ENCODE measurements at places on chromosomes 12 and 14.

GRCh38 chr12:105961821-105962671, 176.7 kb downstream of the NUAK1 start:
- no peak for DNase-seq

GRCh38 chr12:119642986-119643385, 24.9 kb upstream of the PRKAB1 start:
- DNase-seq, result no peak

DNA sequence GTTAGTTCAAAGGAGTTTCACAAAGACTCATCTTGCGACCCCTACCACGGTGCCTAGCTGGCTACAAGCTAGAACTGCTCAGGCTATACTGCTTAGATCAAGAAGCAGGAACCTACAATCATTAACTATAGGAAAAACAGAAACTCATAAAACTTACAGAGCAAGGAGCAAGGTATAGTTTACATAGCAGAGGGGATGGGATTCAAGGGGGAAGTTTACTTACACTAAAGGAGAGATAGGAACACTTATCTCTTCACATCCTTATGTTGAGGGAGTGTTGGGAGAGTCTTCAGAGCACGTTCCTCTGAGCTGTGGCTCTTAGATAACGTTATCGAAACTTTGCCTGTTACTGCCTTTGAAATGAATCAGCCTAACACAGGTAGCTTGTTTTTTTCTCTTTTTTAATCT, 58.1 kb downstream of the FSCB start:
- DNase-seq, result no peak

- DNase-seq, result no peak
Observed at GRCh38 chr12:1131811-1132224, 140.8 kb downstream of the ERC1 start.

DNA sequence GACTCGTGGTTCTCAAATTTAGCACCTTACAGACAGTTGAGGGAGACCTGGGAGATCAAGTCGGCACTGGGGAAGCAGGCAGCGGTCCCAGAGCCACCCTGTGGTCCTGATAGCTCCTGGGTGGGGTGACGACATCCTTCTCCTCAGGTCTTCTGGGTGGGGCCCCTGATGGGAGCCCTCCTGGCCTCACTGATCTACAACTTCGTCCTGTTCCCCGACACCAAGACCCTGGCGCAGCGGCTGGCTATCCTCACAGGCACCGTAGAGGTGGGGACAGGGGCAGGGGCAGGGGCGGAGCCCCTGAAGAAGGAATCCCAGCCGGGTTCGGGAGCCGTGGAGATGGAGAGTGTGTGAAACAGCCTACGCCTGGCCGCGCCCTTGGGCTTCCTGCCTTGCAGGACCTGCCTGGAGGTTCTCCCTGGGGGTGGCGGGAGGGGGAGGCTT, 2.6 kb downstream of the AQP6 start:
- no peak for DNase-seq

DNA sequence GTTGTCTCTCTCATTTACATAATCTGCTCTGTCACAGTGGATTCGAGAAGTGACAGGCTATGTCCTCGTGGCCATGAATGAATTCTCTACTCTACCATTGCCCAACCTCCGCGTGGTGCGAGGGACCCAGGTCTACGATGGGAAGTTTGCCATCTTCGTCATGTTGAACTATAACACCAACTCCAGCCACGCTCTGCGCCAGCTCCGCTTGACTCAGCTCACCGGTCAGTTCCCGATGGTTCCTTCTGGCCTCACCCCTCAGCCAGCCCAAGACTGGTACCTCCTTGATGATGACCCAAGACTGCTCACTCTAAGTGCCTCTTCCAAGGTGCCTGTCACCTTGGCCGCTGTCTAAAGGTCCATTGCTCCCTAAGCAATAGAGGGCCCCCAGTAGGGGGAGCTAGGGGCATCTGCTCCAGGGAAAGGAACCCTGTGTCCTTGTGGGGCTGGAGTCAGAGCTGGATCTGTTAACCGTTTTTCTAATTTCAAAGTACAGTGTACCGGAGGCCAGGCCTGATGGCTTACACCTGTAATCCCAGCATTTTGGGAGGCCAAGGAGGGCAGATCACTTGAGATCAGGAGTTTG, 5.1 kb downstream of the ERBB3 start:
- no peak for DNase-seq

DNA sequence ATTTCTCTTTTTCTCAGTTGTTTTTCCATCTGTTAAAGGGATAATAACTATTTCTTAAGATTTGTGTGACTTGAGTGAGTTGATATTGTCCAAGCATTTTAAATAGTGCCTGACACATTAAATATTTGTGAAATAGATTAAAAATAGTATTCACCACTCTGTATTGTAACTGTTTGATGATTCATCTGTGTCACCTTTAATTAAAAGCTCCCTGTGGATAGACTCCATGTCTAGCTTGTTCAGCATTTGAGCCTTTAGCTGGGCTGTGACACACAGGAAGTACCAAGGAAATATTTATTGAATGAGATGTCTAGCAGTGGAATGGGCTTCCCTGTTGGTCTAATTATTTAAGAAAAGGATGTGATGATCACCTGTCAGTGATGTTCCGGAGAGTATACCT, 1.8 kb upstream of the GLIPR1L2 start:
- DNase-seq, result no peak

- DNase-seq, result no peak
Observed at GRCh38 chr12:103102225-103102744, 144.8 kb downstream of the ASCL1 start.

- DNase-seq, result peak; percentile 30
Observed at GRCh38 chr14:60151715-60152114, 13.5 kb downstream of the DHRS7 start.

- no peak for DNase-seq
Observed at GRCh38 chr12:105091476-105092206, 7.4 kb upstream of the ALDH1L2 start.

GRCh38 chr14:100292776-100293461, 13.3 kb downstream of the SLC25A29 start:
- no peak for DNase-seq

DNA sequence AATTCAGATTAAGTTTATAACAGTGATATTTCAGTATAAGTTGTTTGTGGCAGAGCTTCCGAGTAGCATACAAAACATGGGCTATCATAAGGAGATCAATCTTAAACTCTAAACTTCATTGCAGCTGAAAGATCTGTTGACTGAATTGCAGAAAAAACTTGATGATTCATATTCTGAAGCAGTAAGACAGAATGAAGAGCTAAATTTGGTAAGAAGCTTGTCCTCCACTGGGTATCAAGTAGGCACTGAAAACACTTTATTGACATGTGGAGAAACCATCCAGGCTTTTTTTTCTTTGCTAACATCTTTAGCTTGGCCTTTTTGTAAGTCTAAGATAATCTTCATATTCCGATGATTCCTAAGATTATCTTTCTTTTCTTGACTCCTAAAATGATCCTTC, 93.0 kb downstream of the KTN1 start:
- DNase-seq, result no peak

DNA sequence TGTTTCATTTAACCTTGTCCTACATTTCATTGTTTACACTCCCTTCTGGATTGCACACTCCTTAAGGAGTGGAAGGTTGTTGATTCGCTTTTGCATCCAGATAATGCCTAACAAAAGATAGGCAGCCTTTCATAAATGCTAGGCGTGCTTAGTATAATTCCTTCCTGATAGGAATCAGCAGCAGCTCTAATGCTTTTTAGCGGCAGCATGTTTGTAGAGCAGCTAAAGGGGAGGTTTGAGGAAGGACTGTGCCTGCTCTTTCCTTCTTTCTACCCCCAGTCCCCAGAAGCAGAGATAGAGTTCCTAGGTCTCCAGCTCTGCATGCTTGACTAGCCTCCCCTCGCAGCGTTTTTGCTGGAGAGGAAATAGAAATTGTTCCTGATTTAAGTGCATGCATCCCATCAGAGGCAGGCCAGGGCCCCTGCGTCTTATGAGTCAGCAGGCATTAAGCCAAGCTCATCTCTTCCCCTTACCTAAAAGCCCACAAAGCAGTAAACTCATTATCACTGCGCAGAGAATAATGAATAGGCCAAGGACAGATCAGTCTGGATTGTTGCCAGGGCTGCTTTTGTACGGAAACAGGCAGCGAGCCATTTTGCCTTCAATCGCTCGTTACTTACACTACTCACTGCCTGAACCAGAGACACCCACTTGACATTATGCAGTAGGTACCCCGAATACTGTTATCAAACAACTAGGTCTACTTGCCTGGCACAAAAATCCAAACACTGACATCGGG, 14.0 kb upstream of the TBPL2 start:
- DNase-seq, result no peak

DNA sequence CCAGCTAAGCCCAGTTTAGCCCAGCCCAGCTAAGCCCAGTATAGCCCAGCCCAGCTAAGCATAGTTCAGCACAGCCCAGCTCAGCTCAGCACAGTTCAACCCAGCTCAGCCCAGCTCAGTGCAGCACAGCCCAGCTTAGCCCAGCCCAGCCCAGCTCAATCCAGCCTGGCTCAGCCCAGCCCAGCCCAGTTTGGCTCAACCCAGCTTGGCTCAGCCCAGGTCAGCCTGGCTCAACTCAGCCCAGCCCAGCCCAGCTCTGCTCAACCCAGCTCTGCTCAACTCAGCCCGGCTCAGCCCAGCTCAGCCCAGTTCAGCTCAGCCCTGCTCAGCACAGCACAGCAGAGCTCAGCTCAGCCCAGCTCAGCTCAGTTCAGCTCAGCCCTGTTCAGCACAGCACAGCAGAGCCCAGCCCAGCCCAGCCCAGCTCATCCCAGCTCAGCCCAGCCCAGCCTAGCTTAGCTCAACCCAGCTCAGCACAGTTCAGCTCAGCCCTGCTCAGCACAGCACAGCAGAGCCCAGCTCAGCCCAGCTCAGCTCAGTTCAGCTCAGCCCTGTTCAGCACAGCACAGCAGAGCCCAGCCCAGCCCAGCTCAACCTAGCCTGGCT, 330.9 kb downstream of the TMEM121 start:
- no peak for DNase-seq

GRCh38 chr14:71410578-71411284, 503.5 kb downstream of the PCNX1 start:
- DNase-seq, result no peak

- no peak for DNase-seq
Observed at GRCh38 chr12:88339254-88339949, 197.3 kb downstream of the TMTC3 start.

DNA sequence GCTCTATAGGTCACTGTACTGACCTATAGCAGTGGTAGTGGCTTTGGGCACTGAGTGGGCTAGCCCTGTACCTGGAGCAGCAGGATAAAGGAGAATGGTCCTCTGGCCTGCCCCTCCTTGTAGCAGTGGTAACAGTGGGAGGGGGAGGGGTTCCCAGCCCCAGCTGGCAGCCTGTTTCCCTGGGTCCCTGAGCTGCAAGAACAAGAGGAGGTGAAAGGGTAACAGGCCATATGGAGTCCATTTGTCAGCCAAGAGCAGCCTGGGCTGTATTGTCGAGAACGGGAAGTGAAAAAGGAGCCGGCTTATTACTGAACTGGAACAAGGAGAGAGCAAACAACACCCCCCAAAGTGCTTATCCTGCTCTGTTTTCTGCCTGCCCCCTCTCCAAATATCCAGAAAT, 73.8 kb upstream of the SRSF5 start:
- no peak for DNase-seq

DNA sequence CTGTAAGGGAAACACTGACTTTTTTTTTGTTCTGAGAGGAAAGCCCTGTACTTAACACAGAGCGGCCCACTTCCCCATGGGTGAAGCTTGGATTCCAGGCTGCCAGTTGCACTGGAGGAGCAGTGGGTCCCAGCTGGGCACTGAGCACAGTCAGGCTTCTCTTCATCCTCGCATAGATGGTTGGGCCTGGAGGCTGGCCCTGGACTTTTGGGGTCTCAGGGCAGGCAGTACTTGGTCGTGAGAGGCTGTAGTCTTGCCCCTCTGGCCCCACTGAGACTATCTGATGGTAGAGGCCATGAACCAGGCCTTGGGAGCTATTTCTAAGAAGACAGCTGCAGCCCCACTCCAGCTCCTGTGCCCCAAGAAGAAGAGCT, 6.2 kb upstream of the LHX5 start:
- no peak for DNase-seq

- DNase-seq, result no peak
Observed at GRCh38 chr14:101497684-101498525, 63.4 kb upstream of the DIO3 start.

DNA sequence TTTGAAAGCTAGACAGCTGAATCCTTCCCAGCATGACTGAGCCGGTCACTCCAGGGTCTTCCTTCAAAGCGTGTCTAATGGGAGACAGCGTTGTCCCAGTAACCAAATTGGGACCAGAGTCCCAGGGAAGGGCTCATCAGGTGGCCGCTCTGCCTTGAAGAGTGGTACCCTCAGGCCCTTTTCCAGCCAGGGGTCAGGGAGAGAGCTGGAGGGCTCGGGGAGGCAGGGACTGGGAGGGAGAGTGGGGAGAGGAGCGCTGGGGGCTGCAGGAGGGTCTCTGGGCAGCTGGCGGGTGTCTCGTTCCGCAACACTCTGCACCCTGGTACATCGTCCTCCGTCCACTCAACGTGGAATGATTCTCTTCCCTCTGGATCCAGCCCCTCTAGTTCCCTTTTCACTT, 1.6 kb upstream of the RTL1 start:
- DNase-seq, result no peak
